ENCODE measurements at places on chromosomes 13 and 19.

DNA sequence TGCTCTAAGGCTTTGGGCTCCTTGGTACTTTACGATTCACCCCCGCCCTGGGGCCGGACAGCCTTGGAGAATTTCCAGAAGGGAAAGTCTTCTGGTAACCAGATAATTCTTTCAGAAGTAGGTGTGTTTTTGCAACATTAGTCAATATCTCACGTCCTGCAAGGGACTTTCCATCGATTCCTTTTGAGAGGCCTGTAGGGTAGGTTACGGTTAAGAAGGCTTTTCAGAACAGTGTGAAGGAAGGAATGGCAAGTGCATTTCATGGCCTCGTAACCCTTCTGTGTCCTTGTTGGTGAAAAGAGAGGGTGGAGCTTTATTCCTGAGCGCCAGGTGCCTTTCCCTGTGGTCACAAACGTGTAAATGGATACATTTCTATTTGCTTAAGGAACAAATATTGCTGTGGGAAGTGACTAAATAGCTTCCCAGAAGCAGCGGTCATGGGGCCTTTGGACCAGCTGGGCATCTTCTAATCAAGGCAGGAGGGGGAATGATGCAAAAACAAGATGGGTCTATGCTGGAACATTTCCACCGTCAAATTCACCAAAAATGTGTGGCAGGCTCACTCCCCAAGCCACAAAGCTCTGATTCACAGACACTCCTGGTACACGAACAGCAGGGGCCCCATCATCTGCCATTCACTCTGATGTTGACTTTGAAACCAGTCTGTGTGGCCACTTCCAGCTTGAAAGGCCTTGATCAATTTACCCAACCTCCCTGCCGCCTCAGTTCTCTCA is 99.2 kb downstream of the ANKRD10 start:
- no peak for DNase-seq

- DNase-seq: no peak
Observed at GRCh38 chr13:40370661-40371060, 295.8 kb downstream of the FOXO1 start.

- DNase-seq: no peak
Observed at GRCh38 chr19:45638930-45639729, at the start of gene EML2. Gene EML2 (minus strand): TSS chr19:45639397. CDS start chr19:45639376, 21 bp downstream.

- DNase-seq: no peak
Observed at GRCh38 chr19:51142119-51142518, at the start of gene SIGLEC7. Gene SIGLEC7 (plus strand): TSS chr19:51142301. CDS start chr19:51142370, 69 bp downstream.

- DNase-seq: no peak
Observed at GRCh38 chr13:76630629-76631230, 255.5 kb downstream of the KCTD12 start.

DNA sequence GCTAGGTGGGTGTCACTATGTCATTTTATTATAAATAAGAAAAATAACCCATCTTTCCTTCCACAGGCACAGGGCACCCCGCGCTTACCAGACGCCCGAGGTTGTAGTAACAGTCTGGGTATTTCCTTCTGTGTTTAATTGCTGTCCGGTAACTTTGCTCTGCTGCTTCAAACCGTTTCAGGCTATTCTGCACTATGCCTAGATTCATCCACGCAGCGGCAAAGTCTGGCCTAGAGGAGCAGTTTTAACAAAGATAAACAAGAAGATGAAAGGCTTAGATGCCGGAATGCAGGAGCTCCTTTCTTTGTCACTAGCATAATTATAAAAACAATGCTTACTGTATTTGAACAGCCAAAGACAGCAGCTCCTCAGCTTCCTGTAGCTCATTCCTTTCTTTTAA is 36.9 kb upstream of the GGACT start:
- DNase-seq: no peak

DNA sequence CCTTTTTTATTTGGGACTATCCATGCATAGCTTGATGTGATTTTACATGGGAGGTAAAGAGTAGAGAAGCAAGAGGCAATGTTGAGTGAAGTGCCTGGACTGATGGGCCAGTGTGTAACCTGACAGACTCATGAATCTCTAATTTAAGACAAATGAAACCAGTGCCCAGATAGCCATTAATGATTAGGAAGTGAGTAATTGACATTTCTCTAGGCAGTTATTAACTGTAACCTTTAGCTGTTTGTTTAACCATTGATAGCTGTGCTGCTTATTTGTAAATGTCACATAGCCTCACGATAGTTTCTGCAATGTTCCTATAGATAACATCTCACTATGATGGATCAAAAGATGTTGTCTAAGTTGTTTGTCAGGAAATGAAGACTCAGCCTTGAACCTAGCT is 1047.5 kb upstream of the SPRY2 start:
- no peak for DNase-seq

DNA sequence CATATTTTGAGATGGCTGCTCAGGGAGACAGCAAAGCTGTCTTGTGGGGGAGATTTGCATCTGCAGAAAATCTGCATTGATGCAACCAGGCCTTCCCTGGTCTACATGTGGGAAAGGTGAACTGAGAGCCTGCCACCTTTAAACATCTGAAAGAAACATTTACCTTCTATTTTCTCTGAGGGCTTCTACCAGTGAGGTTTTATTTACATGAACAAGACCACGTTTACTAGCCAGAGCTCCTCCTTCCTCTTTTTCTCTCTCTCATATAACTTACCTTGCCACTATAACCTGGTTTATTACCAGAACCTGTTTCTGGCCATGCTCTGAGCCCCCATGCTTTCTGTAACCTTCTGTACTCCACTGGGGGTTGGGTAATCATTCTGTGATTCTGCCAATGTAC is 14.4 kb upstream of the RUBCNL start:
- no peak for DNase-seq

DNA sequence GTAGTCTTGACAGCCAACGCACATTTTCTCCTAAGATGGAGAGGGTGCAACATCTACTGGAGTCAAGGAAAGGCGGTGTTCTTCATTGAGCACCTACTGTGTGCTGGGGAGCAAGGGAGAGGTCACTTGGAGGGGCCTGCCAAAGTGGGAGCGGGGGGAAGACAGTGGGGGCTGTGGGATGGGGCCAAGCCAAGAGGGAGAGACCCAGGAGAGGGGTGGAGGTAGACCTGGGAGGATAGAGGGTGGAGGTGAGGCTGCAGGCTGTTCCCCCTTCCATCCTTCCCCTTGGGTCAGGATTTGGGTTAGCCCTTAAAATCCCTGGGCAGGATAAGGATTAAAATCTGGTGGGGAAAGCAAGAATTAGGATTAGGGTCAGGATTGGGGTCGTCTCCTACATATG is 1.7 kb upstream of the PLPP2 start:
- no peak for DNase-seq

DNA sequence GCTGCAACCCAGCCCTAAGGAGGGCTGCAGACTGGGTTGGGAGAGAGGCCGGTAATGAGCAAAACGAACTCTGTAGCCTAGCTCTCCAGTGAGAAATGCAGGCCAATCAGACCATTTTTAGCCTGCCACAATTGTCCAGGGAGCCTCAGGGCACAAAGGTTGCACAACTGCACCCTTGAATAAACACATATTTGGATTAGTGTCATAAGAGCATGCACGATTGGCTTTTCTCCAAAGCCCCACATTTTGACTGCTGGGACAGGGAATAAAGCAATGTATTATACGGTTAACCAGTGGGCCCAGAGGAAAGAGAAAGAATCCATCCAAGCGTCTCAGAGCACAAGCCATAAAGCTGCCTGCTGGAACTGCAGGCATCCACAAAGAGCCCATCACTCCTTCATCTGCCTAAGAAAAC is 729.4 kb upstream of the SGCG start:
- DNase-seq: no peak

DNA sequence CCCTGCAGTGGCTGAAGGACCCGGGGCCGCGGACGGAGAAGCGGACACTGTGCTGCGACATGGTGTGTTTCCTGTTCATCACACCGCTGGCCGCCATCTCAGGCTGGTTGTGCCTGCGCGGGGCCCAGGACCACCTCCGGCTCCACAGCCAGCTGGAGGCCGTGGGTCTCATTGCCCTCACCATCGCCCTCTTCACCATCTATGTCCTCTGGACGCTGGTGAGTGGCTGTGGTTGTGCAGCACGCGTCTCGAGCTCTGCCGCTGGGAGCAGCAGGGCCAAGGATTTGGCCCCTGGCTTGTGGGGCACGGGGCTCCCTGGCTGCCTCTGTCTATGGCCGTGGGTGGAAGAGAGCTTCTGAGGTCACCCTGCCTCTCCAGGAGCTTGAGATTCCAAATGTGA is 14.1 kb upstream of the HNRNPM start:
- no peak for DNase-seq

DNA sequence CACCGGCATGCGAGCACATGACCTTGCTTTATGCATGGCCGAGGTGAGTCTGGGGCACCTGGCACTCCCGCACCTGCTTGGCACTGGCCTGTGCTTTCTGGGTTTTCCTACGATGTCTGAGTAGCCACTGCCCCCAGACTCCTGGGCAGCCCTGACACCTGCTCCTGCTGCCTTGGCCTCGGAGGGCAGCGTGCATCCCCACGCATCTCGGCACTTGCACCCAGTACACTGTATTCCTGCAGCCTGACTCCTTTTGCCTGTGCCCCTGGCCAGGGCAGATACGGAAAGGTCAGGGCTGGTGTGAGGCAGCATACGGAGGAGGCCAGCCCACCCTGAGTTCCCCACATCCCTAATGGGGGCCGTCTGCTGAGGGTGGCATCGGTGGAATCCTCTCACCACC is 340.6 kb downstream of the TEX29 start:
- DNase-seq: no peak

- DNase-seq: no peak
Observed at GRCh38 chr13:48490241-48490640, 42.6 kb downstream of the RCBTB2 start.

- DNase-seq: peak; percentile 11
Observed at GRCh38 chr19:40424637-40425449, 949 bp downstream of the SERTAD1 start.

GRCh38 chr13:109784590-109785140 is 1.7 kb downstream of the IRS2 start:
- DNase-seq: peak; percentile 42

DNA sequence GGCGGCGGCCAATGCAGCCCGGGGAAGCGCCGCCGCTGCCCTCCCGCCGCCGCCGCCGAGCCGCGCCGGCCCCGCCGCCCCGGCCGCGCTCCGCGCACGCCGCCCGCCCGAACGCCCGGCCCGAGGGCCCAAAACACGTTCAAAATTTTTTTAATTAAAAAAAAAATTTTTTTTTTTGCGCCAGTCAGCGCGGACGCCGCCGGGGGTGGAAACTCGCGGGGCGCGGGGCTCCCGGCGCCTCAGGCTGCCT is 468 bp downstream of the HMGB1 start:
- no peak for DNase-seq

DNA sequence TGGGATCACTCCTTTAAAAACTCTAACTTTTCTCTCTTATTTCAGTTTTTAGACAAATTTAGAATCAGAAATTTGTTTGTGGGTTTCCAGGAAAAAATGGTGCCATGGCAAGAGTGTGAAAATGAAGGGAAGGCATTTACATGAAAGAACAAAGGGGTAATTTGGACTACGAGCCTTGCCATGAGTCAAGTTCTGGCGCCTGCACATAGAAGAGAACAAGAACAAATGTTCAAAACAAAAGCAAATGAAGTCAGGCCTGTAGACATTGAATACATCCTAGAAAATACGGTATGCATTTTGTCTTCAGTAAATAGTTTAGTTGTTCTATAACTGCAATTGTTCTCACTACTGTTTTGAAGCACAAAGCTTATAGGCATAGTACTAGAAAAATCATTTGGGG is 1390.5 kb downstream of the EFNB2 start:
- no peak for DNase-seq

GRCh38 chr19:14479309-14479974 is 4.3 kb upstream of the PTGER1 start:
- no peak for DNase-seq

DNA sequence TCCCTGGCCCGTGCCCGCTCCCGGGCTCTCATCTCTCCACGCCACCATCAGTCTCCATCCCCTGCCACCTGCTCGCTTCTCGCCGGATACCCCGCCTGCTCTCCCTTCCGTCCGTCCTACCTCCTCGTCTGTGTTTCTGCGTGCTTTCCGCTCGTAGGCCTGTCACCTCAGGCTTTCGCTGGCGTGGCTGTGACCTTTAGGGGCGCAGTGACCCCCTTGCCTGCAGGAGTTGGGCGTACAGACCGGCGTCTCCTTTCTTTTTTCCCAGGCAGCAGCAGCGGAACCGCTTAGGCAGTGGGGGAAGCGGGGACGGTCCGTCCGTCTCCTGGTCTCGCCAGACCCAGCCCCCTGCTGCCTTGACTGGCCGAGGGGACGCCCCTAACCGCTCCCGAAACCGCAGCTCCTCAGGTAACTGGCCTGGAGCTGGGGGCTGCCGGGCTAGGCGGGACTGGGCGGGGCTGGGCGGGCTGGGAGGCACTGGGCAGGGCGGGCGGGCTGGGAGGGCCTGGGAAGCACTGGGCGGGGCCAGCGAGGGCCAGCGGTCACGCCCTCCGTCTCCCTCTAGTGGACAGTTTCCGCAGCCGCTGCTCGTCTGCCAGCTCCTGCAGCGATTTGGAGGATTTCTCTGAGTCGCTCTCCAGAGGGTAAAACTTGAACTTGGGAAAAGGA is 6.3 kb downstream of the PGLYRP1 start:
- peak; percentile 52 for DNase-seq

- DNase-seq: peak; percentile 84
Observed at GRCh38 chr13:29594303-29594709, 1.2 kb downstream of the SLC7A1 start.

DNA sequence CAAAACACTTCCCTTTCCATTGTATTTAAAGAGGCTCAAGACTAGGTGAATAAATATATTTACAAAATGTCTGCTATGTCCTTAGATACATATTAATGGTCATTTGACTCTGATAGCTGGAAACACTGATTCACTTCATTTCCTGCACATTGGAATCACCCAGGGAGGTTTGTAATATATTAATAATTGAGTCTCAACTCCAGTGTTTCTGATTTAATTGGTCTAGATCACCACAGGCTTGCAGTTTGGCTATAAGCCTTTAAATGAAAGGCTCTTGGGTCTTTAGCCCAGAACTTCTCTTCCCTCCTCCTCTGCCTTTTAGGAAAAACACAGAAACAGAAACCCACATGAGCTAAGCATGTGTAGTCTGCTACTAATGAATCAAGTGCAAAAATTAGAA is 378.0 kb downstream of the TBC1D4 start:
- no peak for DNase-seq

DNA sequence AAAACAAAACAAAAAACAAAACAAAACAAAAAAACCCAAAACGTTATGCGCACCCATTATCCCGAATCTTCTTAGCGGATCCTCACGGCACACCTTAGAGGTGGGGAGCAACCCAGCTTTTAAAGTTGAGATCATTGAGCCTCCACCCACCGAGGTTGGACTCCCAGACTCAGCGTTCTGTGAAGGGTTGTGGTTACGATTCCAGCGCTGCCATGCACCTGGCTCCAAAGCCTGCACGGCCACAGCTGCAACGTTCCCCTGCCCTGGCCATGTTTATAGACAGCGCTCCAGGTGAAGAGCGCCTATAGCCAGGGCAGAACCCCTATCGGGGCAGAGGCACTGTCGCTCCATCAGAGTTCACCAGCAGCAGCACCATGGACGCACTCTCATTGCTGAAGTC is 18.7 kb upstream of the LILRA2 start:
- DNase-seq: no peak

GRCh38 chr19:38455031-38455430 is 21.5 kb downstream of the RYR1 start:
- DNase-seq: peak; percentile 1

Measured in brain microvascular endothelial cell (primary cell).